ENCODE measurements at places on chromosomes 2 and 18.
A peak's percentile ranks its signal among the peaks of the same experiment; 100 is the strongest.

GRCh38 chr2:223762853-223763252 lies 74.5 kb downstream of the AP1S3 start:
- no peak for DNase-seq

GRCh38 chr2:2399396-2399795 lies 68.3 kb upstream of the MYT1L start:
- no peak for DNase-seq

GRCh38 chr18:49802623-49803022 lies 10.7 kb downstream of the ACAA2 start:
- DNase-seq, result no peak

- DNase-seq, result no peak
Observed at GRCh38 chr2:5569256-5569655, 122.9 kb upstream of the SOX11 start.

- no peak for DNase-seq
Observed at GRCh38 chr2:166365239-166365638, 10.5 kb downstream of the SCN9A start.

DNA sequence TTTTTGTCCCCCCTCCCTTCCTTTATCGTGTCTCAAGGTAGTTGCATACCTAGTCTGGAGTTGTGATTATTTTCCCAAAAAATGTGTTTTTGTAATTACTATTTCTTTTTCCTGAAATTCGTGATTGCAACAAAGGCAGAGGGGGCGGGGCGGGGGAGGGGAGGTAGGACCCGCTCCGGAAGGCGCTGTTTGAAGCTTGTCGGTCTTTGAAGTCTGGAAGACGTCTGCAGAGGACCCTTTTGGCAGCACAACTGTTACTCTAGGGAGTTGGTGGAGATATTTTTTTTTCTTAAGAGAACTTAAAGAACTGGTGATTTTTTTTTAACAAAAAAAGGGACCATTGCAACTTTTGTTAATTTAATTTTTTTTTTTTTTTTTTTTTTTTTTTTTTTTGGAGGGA lies 2.1 kb downstream of the SOX11 start:
- peak; percentile 35 for DNase-seq

GRCh38 chr2:110995911-110996310 lies 124.8 kb upstream of the BCL2L11 start:
- no peak for DNase-seq

- no peak for DNase-seq
Observed at GRCh38 chr2:64975232-64975821, 13.9 kb upstream of the SLC1A4 start.

GRCh38 chr2:13018490-13018889 lies 301.8 kb downstream of the TRIB2 start:
- no peak for DNase-seq

DNA sequence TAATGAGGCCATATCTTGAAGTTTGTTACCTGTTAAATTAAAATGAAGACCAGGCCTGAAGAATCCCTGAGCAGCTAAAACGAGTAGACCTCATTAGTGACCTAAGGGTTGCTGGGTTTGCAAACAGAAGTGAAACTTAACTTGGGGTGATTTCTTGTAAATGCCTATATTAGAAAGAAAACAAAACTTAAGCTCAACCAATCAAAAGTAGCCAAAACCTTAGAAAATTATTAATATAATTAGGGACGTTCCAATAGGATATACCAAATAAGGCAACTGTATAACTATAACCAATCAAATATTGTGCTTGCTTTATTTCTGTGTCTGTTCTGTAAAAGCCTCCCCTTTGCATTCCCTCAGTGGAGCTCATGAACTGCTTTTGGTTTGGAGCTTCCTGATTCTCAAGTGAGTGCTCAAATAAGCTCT lies 137.9 kb upstream of the VRK2 start:
- no peak for DNase-seq

- DNase-seq, result peak; percentile 84
Observed at GRCh38 chr2:240819858-240820606, at the start of gene KIF1A. KIF1A (minus strand) TSS chr2:240820219; CDS start chr2:240797752, 22,467 bp downstream.

GRCh38 chr2:235396071-235396846 lies 97.6 kb upstream of the AGAP1 start:
- no peak for DNase-seq

GRCh38 chr2:166485558-166486178 lies 8.4 kb downstream of the SCN7A start:
- DNase-seq, result no peak

GRCh38 chr2:8511868-8512612 lies 169.8 kb upstream of the ID2 start:
- DNase-seq, result no peak

DNA sequence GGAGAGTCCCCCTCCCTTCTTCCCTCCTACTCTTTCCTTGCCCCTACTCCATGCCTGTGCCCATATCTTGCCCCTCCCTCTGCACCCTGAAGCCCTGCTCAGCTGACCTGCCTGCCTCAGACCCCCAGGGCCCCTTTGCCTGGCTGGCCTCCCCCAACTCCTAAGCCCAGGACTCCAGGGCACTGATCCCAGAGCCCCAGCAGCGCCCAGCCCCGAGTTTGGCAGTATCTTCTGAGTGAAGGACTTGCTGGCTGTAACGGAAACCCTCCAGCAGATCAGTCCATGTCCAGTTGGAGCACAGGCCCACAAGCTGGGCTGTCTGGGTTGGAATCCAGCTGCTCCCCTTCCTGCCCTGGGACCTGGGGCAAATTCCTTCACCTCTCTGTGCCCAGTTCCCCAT lies 46.0 kb downstream of the MCFD2 start:
- DNase-seq, result no peak

- DNase-seq, result no peak
Observed at GRCh38 chr18:25798046-25798445, 292.4 kb downstream of the SS18 start.

DNA sequence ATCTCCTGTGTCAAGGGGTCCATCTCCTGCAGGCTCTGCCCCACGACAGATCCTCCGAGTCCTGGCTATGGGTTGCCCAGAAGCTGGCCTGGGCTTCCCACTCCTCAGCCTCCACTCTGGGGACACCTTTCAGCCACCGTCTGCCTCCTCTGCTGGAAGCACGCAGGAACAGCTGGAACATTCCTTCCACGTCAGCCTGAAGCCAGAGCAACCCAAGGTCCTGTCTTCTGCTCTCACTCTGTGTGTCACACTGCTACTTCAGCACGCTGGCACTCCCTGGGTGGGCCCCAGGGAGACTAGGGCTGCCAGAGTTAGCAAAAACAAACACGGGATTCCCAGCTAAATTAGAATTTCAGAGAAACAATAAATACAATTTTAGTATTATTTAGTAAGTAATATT lies 148.8 kb downstream of the HRH4 start:
- DNase-seq, result no peak

GRCh38 chr2:66408905-66409304 lies 26.0 kb upstream of the MEIS1 start:
- no peak for DNase-seq

DNA sequence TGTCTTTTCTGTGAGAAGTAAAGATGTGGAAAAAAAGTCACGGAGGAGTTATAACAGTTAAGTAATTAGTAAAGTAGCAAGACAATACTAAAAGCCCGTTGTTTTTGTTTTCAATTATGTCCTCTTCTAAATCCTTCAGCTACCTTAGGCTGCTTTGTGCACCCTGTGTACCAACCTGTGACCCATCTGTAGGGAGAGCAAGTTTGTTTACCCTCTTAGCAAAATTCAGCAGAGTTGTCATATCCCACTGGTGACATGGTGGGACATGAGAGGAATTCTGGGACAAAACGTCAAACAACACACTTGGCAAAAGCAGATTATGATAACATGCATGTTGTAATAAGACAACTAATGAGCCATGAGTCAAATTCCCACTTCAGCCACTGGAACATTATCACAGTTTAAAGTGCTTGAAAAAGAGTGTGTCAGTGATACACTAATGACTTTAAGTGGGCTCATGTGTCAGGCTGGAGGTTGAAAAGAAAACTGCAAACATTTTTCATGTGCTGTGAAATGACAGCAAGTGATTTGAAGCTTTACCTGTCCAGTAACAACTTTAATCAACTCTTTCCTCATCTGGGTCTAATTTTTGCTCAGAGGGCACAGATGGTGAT lies 392.8 kb upstream of the ACVR2A start:
- DNase-seq, result no peak

DNA sequence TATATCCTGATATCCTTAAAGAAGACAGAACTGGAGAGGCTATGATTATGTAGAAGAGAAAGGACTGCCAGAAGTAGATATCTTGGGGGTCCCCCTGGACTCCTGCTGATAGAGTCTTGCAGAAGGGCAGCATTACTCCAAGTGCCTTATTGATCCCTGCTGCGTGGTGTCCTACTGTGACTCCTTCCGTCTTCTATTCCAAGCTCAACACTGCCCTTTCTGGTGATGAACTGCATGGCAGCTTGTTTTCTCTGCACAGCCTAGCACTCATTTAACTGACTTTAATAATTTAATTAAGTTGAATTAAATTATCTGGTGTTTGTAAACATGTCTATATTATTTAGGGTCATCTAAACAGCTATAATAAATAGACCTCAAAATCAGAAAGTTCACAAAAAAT lies 194.1 kb upstream of the DSEL start:
- no peak for DNase-seq

DNA sequence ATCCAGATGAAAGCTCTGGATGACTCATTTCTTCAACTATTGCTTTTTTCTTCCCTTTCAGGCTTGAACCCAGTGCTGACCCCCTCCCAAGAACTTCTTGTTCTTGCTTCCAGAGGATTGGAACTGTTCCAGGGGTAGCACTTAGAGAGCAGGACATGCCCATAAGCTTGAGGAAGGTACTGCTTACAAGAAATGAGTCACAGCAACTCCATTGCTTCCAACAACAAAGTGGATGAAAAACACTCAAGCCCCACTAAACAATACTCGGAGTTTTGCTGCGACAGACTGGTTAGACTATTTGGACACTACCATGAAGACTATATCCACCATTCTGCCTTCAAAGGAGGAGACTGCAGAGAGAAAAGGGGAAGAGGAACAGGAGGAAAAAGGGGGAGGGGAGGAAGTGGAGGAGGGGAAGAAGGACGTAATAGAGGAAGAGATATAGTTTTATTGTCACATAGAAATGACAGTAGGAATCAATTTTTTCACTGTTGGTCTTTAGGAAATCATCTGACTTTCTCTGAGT lies 1.6 kb upstream of the EPC2 start:
- DNase-seq, result no peak

DNA sequence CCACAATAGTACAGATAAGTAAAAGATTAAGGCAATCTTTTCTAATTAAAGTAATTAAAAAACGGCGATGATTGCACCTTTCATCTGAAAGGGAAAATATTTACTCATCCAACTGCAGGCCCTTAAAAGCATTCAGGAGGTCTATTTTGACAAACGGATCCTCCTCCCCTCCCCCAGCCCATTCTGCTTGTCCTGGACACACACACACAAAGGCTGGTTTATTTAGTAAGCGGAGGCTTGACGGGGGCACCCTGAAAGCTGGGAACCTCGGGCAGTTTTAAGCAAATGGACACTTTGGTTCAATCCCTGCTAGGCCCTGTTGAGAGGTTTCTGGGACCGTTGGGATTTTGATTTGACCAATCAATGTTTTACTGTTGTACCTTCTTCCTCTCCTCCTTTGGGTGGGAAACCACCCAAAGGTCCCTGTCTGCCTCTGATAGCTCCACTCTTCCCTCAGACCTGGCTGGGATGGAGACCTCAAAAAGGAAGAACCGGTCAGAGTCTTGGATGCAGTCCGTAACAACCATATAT lies 135.8 kb upstream of the HAAO start:
- peak; percentile 91 for DNase-seq

GRCh38 chr2:187150670-187151069 lies 297.4 kb downstream of the CALCRL start:
- DNase-seq, result no peak

DNA sequence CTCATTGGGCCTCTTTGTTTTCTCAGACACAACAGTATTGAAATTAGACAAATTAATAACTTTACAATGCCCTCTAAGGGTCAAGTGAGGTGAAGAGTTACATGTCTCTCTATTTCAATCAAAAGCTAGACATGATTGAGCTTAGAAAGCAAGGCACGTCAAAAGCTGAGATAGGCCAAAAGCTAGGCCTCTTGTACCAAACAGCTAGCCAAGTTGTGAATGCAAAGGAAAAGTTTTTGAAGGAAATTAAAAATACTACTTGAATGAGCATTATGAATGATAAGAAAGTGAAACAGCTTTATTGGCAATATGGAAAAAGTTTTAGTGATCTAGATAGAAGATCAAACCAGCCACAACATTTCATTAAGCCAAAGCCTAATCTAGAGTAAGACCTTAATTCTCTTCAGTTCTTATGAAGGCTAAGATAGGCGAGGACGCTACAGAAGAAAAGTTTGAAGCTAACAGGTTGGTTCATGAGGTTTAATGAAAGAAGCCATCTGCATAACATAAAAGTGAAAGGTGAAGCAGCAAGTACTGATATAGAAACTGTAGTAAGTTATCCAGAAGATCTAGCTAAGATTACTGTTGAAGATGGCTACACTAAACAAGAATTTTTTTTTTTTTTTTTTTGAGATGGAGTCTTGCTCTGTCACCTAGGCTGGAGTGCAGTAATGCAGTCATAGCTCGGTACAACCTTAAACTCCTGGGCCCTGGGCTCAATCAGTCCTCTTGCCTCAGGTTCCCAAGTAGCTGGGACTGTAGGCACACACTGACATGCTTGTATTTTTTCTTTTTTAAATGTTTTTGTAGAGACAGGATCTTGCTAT lies 65.5 kb downstream of the FAM117B start:
- no peak for DNase-seq

DNA sequence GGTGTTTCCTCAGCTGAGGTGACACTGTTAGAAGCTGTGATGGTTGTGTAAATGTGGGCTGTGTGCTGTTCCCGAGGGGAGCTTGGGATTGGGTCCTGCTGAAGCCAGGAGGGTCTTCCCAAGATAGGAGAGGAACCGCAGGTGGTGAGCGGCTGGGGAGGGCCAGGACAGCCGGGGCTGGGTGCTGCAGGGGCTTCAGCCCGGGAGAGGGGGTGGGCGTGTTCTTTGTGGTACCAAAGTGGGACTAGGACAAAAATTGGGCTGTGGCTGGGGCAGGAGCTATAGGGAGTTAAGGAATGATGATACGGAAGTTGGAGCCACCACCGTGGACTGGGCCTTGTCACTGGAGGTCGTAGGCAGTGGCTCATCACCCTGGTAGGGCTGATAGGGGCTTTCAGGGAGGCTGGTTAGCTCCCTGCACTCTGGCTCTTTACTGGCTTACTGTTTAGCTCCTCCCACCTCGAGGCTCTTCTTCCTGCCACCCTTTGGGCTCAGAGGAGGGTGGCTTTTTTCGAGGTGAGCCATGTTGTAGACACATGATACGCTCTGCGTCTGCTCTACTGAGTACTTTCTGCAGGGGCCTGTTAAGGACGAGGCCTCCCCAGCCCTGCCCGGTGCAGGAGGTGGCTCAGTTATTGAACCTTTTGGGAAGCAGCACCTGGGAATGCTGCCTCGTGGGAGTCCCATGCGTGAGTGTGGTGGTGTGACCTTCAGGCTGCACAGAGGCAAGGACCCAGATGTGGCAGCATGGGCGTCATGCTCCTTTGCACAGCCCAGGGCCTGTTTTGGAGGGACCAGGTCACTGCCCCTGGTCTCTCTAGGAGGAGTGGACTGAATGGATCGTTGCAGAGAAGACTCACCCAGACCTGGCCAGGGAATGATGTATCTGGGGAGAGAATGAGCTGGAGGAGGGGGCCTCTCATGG lies 21.6 kb downstream of the ASB1 start:
- no peak for DNase-seq
